ENCODE measurements at places on chromosomes 12 and 14.

DNA sequence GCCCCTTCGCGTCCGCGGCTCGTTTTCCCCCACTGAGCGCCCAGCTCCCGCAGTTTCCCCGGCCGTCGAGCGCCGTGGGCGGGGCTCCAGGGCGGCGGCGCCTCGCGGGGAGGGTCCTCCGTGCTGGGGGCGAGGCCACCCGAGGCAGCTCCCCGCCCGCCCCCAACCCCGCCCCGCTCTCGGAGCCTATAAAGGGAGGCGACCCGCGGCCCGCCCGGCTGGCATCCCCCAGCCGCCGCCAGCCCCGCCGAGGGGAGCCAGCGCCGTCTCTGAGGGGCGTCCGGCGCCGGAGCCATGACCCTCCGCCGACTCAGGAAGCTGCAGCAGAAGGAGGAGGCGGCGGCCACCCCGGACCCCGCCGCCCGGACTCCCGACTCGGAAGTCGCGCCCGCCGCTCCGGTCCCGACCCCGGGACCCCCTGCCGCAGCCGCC lies at the start of gene TAMALIN:
TSS of gene TAMALIN (plus strand) at position 221 of the 432 bp plus-strand sequence. CDS start at position 295, 74 bp downstream.
- peak; percentile 26 for DNase-seq

DNA sequence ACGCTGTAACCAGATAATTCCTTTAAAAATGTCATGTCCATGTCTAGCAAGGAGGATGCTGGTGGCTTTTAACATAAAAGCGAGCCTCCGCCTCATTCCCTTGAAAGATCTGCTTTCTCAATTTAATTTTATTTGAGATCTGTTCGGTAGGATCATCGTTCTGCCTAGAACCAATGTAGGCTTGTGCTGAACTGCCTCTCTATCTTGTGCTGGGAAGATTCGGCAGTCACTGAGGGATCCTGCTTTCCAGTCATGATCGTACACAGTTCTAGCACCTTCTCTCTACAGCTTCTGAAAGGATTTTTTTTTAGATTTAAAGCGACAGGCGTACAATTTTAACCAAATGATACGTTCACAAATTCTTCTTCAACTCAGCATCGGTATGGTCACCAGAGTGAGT lies 54.3 kb downstream of the PEBP1 start:
- peak; percentile 38 for DNase-seq

DNA sequence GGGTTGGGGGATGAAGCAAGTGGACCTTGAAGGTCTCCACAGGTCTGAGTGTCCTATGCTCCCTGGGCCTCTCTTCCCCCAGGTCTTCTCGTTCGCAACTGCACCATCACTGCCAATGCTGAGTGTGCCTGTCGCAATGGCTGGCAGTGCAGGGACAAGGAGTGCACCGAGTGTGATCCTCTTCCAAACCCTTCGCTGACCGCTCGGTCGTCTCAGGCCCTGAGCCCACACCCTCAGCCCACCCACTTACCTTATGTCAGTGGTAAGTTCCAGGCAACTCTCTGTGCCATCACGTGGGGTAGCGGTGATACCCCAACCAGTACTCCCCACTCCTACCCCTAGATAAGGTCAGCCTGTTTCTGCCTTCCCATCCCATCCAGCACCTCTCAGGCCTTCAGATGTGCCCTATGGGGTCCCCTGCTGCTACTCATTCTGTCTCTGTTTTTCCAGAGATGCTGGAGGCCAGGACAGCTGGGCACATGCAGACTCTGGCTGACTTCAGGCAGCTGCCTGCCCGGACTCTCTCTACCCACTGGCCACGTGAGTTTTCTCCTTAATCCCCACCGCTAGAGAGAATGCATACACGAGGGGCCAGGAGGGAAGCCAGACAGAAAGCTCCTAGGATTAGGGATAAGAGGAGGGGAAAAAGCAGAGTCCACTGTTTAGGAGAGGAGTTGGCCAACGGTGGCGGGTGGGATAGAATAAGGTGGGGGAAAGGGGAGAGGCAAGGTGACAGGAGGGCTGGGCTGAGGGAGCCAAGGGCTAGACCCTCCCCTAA lies 1.6 kb upstream of the TAPBPL start:
- DNase-seq: no peak

DNA sequence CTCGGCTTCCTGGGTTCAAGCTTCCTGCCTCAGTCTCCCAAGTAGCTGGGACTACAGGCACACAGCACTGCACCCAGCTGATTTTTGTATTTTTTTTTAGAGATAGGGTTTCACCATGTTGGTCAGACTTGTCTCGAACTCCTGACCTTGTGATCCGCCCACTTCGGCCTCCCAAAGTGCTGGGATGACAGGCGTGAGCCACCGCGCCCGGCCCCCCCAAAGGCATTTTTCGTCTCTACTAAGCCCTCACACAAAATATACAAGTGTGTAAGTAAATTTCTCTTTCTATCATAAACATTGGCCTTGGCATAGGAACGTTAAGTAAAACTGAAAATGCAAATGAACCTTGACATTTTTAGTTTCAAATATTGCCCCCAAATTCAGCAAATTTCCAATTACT lies 2.1 kb downstream of the ACAD10 start:
- DNase-seq: no peak

GRCh38 chr12:127528551-127528950 lies 738.4 kb upstream of the TMEM132C start:
- DNase-seq: no peak

DNA sequence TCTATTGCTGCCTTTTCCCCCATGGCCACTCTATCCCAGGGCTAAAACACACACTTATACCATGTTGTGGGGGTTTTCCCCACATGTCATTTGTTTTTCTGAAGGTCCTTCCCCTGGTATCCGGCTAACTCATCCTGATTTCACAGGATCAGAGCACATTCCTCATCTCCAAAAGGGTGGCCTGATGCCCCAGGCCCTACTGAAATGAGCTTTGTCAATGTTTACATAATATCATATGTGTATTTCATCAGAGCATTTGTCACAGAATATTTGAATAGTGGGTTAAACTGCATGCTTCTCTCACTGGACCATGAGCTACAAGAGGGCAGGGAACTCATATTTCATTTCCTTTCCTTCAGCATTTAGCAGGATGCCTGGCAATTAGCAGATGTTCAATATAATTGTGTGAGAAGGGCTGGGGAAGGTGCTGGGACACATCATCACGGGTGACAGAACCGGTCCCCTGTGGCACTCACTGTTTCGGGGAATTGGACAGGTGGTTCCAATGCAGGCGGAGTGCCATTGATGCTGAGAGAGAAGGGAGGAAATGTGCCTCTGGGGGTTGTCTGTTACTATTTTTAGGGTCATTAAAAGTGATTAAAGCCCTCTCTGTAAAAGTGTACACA lies 26.8 kb downstream of the EMP1 start:
- DNase-seq: peak; percentile 67

- no peak for DNase-seq
Observed at GRCh38 chr14:99081880-99082279, 190.1 kb downstream of the BCL11B start.

- no peak for DNase-seq
Observed at GRCh38 chr12:117114784-117115183, 15.6 kb upstream of the TESC start.

DNA sequence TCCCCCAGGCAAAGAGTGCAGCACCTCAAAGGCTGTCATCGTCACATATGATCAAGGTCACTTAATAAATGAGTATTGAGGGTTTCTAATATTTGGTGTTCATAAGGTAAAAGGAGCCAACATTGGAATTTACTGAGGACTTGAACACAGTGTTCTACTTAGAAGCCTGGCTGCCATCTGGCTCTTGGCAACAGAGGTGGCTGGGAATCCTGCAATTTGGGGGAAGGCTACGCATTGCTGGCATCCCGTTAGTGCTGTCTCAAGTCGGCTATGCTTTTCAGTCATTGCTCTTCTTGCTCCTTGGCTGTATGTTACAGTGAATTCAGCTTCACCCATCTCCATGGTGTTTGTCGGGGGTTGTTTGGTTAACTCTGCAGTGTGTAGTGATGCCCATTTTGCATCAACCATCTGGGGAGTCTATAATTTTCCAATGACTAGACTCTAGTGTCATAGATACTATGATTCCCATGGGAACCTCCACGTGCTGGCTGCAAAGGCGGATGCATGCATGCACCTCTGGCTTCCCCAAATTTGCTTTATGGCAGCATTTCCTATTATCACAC lies 12.9 kb upstream of the SLC24A4 start:
- no peak for DNase-seq

DNA sequence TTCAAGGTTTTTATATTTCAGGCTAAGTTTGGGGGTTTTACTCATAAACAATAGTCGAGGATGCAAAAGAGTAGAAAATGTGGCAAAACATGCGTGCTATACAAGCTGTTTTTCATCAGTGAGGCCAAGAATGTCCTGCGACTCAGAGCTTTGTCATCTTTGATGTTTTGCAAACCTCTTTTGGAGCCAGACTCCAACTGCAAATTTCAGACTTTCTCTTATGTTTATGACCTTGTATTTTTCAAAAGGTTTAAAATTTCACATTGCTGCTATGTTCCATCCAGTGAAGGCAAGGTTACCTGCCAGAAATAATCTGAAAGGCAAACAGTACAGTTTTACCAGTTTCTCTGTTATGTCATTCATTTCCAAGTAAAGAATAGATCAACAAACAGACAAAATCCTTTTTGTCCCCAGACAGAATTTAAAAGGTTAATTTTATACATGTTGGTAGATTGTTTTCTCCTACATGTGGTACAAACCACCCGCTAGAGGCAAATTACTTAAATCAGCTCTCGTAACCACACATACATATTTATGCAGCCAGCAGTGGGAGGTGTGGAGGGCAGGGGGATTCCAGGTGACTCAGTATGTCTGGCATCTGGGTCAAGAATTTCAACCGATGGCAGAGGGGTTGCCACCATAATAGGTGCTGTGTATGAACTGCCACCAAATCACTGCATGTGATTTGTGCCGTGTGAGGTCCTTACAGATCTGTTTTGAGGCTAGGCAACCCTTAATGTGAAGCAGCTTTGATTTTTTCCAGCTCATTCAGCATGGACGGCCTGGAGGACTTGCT lies 119.8 kb upstream of the CPM start:
- DNase-seq: peak; percentile 91

DNA sequence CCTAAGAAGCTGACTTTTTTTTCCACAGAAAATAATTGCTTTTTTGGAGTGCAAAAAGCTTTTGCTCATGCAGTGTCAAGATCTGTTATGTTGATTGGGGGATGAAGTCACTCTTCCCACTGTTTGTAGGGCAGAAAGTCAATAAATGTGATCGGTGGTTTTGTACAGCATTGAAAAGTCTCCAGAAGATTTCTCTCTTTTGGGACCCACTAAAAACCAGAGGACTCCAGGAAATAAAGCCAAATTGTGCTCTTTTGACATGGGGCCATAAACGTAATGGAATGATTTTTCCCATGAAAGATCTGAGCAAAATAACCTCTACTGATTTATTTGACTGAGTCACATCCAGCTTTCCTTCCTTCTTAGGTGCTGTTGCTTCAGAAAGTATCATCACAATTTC lies 122.5 kb downstream of the SNAPC1 start:
- DNase-seq: no peak

GRCh38 chr12:10069099-10069498 lies 29.7 kb downstream of the CLEC1A start:
- peak; percentile 2 for DNase-seq

DNA sequence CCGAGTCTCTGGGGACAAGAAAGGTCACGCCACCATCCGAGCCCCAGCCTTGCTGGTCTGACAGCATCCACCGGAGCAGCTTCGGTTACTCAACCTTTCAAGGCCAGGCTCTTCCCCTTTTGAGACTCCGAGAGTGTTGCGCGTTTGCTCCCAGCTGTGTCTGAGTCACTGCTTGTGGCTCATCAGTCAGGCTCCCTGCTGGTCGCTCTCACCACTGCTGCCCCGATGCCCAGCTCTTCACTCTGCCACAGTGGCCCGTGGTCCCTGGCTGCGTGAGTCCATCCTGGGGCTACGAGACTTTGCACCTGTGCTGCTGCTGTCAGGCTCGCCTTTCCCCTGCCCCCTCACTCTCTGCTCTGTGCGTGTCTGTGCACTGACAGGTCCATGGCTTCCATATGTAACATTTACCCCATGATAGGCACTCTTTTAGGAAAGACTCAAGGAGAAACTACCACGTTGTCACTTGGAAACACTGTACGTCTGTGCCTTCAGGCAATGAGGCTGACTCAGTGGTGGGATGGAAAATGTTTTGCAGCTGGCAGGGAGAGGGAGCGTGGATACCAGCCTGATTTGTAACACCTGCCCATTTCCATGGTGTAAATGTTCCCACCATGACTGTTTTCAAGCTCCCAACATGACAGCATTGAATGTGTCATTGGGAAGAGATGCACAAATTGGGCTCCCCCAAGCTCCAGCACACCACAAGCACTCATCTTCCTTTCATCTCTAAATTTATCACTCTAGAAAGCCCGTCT lies 350.7 kb downstream of the TMEM132D start:
- peak; percentile 26 for DNase-seq

GRCh38 chr12:12441429-12441807 lies 84.5 kb downstream of the BORCS5 start:
- no peak for DNase-seq

DNA sequence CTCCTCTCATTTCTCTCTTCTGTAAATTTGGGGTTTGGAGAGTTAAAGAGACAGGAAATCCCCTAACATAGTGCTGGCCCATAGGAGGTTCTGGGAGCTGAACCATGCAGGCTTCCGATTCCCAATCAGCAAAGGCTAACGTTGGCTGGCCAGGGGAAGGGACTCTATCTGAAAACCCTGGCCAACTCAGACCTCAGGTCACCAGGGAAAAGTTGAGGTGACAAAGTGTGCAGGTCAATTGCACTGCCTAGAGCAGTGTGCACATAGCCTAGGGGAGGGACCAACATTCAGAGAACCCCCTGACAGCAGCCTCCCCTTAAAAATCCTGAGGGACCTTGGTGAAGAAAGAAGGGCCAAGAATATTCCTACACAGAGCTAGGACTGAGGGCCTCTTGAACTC lies 38.9 kb downstream of the TTC7B start:
- no peak for DNase-seq

GRCh38 chr12:22981711-22982110 lies 356.7 kb downstream of the ETNK1 start:
- DNase-seq: no peak

DNA sequence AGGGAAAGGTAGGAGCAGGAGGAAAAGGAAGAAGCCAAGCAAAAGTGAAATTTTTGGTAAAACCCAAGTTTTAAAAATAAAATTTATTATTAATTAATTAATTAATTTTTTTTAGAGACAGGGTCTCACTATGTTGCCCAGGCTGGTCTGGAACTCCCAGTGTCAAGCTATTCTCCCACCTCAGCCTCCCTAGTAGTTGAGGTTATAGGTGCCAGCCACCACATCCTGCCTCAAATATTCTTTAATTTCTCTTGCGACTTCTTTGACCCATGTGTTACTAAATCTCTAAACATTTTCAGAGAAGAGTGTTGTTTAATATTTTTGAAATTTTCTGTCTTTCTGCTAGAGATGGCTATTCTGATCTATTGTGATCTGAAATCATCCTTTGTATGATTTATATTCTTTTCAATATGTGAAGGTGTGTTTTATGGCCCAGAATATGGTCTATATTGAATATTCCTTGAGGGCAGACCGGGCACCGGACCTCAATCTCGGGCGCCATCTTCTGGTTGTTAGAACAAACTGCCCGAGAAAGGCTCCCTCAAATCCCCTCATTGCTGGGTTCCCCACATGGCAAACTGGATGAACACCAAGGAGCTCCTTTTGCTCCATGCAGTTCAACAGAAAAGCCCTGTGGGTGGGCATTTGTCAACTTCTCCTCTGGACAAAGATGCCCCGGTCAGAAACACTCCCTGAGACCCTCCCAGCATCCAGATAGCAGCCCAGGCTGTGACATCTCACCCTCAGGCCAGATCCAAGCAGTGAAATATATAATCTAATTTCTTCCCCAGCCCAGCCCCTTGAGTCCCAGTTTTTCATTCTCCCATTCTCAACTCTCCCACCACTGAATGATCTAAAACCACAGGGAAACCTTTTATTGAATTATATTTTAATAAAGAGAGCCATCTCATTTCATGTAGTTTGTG lies 110.5 kb downstream of the ASCL4 start:
- DNase-seq: peak; percentile 20

GRCh38 chr14:75979648-75980565 lies 1.9 kb downstream of the TGFB3 start:
- DNase-seq: no peak

All from astrocyte (in vitro differentiated cells and primary cell).